ENCODE measurements at places on chromosomes 7 and 10. TPM values are rescaled to one million over a fixed set of nuclear protein-coding genes. Genes with fewer than 3 reads are reported as not detected.

- no peak overlapping the region for H3K4me3 ChIP-seq
- DNase-seq, result no peak
- no peaks in the 10 kb centered on the region for H3K27me3 ChIP-seq
- peaks cover 5% of the 10 kb centered on the region for H3K4me1 ChIP-seq
- no peak overlapping the region for H3K27ac ChIP-seq
Measured at GRCh38 chr10:63539994-63540393, 18.8 kb downstream of the REEP3 start.

DNA sequence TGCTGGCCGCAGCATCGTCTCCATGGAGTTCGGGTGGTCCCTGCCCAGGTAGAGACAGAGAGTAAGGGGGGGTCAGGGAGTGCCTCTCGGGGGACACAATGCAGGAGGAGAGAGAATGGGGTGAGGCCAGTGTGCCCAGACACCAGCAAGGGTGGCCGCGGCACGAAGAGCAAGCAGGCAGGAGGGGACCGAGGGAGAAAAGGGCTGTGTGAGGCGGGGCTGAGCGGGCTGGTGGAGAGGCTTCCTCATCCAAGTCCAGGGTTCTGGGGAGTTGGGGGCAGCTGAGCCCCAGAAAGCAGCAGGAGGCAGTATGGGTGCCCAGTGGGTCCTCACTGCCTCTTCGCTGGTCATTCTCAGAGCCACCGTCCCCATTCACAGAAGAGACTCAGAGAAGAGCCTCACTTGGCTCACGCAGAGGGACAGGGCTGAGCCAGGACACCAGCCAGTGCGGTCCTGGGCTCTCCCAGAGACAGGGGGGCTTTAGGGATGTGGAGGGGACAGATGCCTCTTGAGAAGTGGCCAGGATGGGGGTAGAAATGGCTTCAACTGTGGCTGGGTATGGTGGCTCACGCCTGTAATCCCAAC lies 78.9 kb downstream of the MICALL2 start:
- H3K36me3 ChIP-seq, result no peaks in the 10 kb centered on the region
- H3K27me3 ChIP-seq, result no peaks in the 10 kb centered on the region
- DNase-seq, result no peak

DNA sequence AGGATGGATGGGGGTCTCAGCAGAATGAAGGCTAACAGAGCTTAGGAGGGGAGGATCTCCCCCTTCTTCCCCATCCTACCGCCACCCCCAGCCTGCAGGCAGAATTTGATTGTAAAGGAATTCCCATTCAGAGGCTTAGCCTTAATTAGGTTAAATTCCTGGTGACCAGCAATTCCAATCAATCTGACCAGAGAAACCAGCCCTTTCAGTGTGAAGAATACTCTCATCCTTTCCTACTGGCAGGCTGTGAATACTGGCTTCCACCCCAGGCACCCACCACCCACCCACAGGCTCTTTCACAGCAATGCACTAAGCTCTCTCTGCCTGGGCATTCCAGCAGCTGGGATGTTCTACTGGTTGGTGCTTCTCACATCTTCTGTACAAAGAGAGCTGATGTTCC lies 137.9 kb upstream of the LYZL1 start:
- peaks cover 8% of the 10 kb centered on the region for H3K4me1 ChIP-seq
- DNase-seq, result no peak
- H3K27me3 ChIP-seq, result no peaks in the 10 kb centered on the region
- no peak overlapping the region for H3K27ac ChIP-seq

- no peak overlapping the region for H3K4me3 ChIP-seq
- DNase-seq, result peak; percentile 9
- no peak overlapping the region for H3K27ac ChIP-seq
- no peaks in the 10 kb centered on the region for H3K27me3 ChIP-seq
- no peaks in the 10 kb centered on the region for H3K36me3 ChIP-seq
Measured at GRCh38 chr7:77989981-77990566, 191.5 kb downstream of the PHTF2 start.

GRCh38 chr10:30490289-30491000 lies 56.5 kb downstream of the MAP3K8 start:
- H3K4me1 ChIP-seq, result peaks cover 4% of the 10 kb centered on the region
- H3K27ac ChIP-seq, result no peak overlapping the region
- H3K4me3 ChIP-seq, result no peak overlapping the region
- no peak for DNase-seq
- H3K36me3 ChIP-seq, result no peaks in the 10 kb centered on the region

HABP2 gene
- total RNA-seq, result 9.2 TPM

STK31 gene
- total RNA-seq, result 2.3 TPM
